ENCODE measurements at places on chromosomes 2 and 18.
A peak's percentile ranks its signal among the peaks of the same experiment; 100 is the strongest.

DNA sequence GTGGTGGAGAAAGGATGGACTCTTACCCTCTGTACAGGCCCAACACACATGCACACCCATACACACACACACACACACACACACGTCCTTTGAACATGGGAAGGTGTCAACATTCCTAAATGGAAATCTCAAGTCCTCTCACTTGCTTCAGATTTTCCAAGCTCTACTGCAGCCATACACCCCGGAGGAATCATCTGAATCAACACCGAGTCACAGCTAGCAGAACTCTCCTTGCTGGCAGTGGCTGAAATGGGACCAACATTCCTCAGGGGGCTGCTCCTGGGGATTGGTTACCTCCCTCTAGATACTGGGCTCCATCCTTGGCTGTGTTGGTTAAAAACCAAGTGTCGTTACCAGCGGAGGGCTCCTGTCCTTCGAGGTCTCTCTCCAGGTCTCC, 112.7 kb downstream of the BCL11A start:
- DNase-seq = no peak

GRCh38 chr2:100482741-100483140, 12.5 kb downstream of the NMS start:
- DNase-seq = no peak

- DNase-seq = no peak
These were observed 32.6 kb downstream of the BIN1 start for GRCh38 chr2:127074358-127074757.

DNA sequence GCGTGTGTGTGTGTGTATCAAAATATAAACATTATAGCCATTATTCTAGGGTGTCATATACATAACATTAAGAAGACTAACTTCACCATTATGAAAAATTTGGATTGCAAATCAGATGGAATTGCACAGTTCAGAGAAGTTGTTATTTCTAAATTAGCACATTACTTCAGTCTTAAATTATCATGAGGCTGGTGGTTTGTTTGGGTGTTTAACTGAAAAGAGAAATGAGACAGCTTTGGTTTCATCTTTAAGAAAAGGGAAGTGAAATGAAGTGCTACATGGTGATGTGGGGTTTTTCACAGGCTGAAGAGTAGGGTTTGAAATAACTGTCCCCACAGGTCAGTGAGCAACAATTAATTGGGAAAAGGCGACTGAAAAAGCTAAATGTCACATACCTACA, 161.2 kb upstream of the XIRP2 start:
- no peak for DNase-seq

- DNase-seq = no peak
These were observed 80.9 kb upstream of the SLC66A3 start for GRCh38 chr2:11074246-11074820.

DNA sequence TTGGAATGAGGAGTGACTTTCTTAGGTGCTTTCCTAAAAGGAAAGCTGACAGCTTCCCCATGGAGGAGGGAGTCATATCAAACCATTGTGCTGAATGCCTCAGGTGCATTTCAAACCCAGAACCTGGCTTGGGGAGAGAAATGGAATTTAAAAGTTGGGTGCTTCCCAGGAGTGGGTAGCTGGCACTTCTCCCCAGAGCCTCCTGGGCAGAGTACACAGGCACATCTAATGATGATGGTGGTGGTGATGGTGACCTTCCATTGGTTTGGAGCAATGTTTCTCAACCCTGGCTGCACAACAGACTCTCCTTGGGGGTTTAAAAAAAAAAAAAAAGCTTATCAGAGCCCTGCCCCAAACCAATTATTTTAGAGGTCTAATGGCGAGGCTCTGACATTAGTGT, 8.3 kb downstream of the FOSL2 start:
- DNase-seq = no peak

- no peak for DNase-seq
These were observed 4.2 kb upstream of the ALPP start for GRCh38 chr2:232374356-232374755.

DNA sequence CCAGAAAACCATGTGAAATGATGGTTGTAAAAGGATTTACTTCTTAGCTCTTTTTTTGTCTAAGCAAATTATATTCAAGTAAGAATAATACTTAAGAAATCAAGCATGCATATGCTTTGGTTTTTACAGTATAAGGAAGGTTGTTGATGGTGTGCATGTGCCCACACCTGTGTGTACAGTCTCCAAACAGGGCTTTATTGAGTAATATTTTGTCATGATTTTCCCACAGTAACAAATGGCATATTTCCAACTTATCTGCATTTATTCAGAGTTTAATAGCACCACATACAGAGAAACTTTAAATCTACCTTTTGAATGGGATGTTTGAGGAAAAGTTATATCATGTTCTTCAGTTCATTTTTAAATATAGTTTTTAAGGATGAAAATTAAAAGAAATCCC, 76.5 kb upstream of the DSG1 start:
- DNase-seq = no peak

DNA sequence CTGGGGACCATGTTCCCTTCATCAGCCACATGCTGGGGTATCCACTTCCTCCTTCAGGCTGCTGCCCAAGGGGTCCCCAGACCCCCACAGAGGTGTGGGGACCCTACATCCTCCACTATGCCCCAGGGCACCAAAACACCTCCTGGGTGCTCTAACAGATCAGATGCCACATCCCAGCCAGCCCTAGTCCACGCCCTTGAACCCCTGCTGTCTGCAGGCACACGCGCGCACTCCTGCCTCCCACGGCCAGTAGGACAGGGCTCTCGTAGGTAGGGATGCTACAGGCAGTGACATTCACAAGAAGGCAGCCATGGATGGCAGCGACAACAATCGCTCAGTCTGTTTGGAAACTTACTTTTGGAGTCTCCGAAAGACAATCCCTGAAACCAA, 3.0 kb upstream of the GPC1 start:
- no peak for DNase-seq

DNA sequence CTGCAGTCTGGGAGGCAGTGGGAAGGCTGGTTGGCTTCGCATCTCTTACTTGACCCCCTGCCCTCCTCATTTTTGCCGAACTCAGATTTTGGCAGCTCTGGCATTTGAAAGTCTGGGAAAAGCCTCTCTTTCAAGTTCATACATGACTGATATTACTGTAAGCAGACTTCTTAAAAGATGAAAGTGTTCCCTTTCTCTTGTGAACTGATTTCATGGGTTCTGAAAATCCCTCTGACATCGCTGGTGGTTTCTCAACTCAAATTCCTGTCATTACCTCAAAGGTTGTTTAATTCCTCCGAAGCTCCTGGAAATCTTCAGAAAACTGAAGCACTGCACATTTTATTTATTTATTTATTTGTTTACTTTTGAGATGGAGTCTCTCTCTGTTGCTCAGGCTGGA, 16.9 kb upstream of the SLC38A11 start:
- DNase-seq = no peak

DNA sequence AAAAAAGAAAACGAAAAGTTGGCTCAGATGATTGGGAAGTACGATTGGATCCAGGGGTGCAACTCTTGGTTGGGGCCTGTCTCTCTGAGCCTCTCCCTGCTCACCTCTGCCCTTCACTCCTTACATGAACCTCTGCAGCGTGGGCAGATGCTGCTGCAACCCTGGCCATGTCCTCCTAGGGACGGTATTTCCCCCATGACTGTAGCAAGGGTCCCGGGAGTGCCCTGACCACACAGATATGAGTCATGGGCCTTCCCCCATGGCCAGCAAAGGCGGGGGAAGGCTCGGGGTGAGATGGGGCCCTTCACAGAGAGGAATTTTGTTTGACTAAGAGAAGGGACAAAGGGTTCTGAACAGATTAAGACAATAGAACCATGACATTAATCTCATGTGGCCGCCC, 129.0 kb downstream of the NCK2 start:
- no peak for DNase-seq

- DNase-seq = peak; percentile 69
These were observed 58.8 kb downstream of the MFSD6 start for GRCh38 chr2:190466819-190467446.

DNA sequence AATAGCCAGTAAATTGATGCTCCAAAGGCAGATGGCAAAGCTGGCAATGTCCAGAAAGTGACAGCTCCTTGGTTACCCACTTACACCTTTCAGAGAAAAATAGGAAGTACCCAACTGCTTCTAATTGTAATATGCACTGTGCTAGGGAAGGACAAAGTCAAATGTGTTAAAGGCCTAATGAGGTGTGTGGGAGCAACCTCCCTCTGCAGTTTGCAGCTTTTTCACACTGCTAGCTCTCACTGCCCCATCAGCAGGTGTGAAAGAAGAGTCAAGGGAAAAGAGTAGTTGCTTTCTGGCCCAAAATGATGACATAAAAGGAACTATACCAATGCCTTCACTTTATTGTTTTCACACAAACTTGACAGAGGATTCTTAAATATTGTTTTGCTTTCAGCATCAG, 284.1 kb upstream of the SETBP1 start:
- DNase-seq = no peak

DNA sequence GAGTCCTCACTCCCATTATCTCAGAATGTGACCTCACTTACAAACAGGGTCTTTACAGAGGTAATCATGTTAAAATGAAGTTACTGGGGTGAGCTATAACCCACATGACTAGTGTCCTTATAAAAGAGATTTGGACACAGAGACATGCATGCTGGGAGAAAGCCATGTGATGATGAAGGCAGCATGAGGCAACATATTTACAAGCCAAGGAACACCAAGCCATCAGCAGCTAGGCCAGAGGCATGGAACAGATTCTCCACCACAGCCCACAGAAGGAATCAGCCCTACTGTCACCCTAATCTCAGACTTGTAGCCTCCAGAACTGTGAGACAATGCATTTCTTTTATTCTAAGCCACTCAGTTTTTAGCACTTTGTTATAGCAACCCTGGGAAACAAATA, 171.9 kb downstream of the EN1 start:
- DNase-seq = no peak

- no peak for DNase-seq
These were observed 7.4 kb downstream of the CERKL start for GRCh38 chr2:181649436-181649979.

DNA sequence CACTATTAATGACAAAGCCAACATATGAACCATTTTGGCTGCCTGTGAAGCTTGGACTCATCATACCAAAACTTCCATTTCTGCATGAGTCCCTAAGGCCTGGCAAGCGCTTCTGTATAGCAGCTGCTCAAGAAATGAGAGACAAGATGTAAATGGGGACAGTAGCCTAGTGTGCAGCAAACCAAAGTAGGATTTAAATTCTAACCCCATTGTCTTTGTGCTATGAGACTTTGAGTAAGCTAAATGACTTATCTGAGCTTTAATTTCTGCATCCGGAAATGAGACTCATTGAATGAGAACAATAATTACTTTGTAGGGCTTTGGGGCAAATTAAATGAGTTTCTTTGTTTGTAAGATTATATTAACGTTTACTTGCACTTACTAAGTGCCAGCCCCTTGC, 536.4 kb upstream of the CDH7 start:
- no peak for DNase-seq

DNA sequence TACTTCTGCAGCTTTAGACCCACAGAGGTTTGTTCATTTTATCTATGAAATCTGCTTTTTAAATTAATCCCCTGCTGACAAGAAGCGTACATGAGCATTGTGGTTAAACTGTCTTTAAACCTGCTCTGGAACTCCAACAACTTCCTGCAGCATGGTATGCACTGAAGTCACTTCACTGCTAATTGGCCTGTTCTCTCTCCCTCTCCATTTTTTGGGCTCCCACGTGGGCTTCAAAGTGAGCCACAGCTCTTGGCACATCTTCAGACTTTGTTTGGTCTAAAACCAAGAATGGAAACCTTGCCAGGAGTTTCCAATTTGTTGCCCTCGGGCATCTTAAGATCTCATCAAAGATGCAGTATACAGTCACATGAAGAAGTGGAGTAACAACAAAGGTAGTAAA, 311.4 kb downstream of the LRRTM1 start:
- no peak for DNase-seq

- DNase-seq = no peak
These were observed 27.7 kb upstream of the STRN start for GRCh38 chr2:36993841-36994620.

DNA sequence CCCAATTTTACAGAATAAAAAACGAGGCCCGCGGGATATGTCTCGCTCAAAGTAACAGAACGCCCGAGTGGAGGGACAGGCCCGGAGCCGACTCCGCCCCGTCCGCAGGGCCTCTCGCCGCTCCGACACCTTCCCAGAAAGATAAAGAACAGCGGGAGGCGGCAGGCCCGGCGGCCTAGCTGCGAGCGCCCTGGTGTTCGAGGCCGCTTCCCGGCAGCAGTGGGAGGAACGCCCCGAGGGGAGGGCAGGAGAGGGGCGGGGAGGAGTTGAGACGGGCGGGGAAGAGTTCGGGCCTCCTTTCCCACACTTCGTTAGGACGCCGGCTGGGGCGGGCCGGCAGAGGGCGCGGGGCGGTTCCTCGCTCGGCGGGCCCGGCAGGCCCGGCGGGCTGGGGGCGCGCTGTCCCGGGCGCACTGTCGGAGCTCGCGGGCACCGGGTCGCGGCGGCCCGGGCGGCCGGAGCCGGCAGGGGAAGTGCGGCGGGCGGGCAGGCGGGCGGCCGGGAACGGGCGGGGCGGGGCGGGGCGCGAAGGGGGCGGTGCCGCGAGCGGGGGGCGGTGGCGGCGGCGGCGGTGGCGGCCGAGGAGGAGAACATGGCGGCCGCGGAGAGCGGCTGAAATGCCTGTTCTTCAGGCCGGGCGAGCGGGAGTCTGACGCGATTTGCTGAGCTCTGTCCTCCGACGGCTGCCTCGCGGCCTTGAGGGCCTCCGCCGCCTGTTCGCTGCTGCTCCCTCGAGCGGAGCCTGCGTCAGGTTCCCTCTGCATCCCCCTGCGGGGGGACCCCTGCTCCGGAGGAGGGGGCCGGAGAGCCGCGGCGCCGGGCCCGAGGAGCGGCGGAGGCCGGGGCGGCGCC, at the start of gene NCOA1:
Gene NCOA1, plus strand, starts transcription at position 565 of the 852 bp plus-strand sequence. CDS start 167,424 bp downstream, outside the sequence.
- peak; percentile 67 for DNase-seq

DNA sequence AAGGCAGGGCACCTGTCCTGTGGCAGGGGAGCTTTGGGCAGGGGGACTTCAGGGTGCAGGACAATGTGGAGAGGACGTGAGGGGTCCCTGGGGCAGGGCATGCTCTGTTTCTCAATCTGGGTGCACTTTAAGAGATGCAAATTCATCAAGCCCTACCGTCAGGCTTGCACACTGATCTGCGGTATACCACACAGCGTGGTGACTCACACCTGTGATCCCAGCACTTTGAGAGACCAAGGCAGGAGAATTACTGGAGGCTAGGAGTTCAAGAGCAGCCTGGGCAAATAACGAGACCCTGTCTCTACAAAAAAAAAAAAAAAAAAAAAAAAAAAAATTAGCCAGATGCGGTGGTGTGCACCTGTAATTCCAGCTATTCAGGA, 10.2 kb upstream of the GPC1 start:
- DNase-seq = no peak

GRCh38 chr18:21134895-21135294, 23.3 kb upstream of the ROCK1 start:
- no peak for DNase-seq

DNA sequence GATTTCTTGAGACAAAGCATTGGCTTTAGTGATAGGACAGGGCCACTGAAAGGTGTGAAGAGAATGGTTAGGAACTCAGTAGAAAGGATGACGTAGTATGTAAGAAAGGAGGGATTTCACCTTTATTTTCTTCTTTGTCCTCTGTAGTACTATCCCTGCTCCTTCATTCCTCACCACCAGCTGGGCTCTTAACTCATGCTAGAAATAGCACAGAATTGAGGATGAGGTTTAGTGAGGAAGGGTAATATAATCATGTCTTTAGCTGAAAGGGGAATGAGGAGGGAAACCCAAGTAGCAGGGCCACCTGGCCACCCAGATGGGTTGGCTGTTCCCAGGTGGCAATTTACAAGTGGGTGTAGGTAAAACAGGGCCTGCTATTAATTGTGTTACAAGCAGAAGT, 15.2 kb downstream of the ACVR2A start:
- DNase-seq = no peak

Measured in SK-N-DZ (cell line).